Panc1 (cell line): ENCODE measurements at places on chromosomes 1 and 21.

DNA sequence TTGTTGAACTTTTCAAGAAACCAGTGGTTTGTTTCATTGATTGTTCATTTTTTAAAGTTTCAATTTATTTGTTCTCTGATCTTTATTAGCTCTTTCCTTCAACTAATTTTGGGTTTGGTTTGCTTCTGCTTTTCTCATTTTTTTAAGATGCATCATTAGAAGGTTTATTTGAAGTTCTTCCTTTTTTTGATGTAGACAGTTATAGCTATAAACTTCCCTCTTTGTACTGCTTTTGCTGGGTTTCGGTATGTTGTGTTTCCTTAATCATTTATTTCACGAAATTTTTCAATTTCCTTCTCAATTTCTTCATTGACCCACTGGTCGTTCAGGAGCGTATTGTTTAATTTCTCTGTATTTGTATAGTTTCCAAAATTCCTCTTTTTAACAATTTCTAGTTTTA, 133.3 kb upstream of the GPR52 start:
- no peak for DNase-seq

- peak; percentile 27 for DNase-seq
These were observed 95.7 kb upstream of the VANGL1 start for GRCh38 chr1:115545791-115546733.

- DNase-seq, result no peak
These were observed at the start of gene CR2 for GRCh38 chr1:207454046-207454964. Gene CR2 (plus strand): TSS chr1:207454328. CDS start chr1:207454419, 91 bp downstream.

DNA sequence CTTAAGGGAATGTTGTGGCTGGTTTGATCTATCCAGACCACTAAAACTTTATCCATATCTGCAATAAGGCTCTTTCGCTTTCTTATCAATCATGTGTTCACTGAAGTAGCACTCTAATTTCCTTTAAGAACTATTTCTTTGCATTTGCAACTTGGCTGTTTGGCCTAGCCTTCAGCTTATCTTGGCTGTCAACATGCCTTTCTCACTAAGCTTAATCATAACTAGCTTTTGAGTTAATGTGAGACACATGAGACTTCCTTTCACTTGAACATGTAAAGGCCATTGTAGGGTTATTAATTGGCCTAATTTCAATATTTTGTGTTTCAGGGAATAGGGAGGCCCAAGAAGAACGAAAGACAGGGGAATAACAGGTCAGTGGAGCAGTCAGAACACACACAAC, 124.7 kb downstream of the TNFSF18 start:
- no peak for DNase-seq

- no peak for DNase-seq
These were observed 197.5 kb downstream of the KCNT2 start for GRCh38 chr1:196410768-196411167.

DNA sequence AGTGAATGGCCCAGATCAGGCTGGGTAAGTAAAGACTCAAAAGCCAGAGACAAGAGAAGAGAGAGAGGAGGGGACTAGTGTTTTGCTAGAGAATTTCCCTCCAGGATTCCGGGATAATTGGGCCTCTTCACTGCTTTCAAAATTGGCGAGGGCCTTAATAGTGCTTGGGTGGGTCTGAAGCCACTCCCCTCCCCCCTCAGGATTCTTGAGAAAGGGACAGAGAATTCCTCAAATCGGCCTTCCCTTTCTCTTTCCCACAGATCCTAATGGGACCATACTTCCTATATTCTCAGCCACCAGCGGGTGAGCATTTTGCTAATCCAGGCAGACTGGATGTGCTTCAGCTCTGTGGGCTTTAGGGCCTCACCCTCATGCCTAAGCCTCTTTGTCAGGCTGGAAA, 11.9 kb downstream of the SFN start:
- DNase-seq, result no peak

GRCh38 chr1:221712198-221712684, 29.6 kb downstream of the DUSP10 start:
- no peak for DNase-seq

GRCh38 chr1:240888039-240888786, 276.3 kb upstream of the GREM2 start:
- peak; percentile 36 for DNase-seq

- no peak for DNase-seq
These were observed 31.0 kb upstream of the NFIA start for GRCh38 chr1:61051443-61051718.
